Coronary artery (tissue), 2 donors: ENCODE measurements at places on chromosomes 11 and 22.

- no peak for DNase-seq
Observed at GRCh38 chr11:35675901-35676610, 13.5 kb downstream of the TRIM44 start.

DNA sequence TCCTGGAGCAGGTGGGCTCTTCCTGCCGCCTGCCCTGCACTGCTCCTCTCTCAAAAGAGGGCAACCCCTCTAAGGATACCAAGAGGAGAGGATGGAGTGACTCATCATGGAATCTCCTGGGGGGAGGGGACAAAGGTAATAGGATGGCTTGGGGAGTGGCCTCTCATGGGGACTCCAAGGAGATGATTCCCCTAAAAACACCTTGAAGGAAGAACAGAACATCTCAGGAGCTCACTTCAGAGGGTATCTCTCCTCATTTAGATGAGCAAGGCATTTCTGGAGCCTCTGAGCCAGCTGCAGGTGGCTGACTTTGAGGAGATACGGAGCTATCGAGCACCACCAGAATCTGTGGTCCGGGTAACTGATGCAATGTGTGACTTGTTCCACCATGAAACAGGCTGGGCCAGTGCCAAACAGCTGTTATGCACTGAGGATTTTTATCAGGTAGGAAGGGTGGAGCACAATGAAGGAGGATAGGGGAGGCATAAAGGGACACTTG is 40.2 kb downstream of the RRP8 start:
- no peak for DNase-seq

- no peak for DNase-seq
Observed at GRCh38 chr11:79097246-79097875, 343.5 kb downstream of the TENM4 start.

DNA sequence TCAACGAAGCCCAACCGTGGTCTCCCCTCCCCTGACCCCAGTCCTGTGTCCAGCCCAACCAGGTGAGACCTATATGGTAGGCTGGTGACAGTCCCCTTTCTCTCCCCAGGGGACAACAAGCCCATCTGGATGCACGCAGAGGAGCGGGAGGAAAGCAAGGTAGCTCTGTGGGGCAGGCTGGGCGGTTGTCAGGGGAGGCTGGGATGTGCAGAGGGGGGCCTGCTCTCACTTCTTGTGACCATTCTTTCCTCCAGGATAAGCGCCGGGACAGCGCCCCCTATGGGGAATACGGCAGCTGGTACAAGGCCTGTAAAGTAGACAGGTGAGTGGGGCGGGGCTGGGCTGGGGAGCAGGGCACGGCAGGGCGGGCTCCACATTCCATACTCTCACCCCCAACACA is 3.5 kb upstream of the RAB1B start:
- no peak for DNase-seq

GRCh38 chr11:103484545-103484944 is 375.3 kb downstream of the DYNC2H1 start:
- DNase-seq: no peak

GRCh38 chr11:75142714-75143419 is 8.0 kb upstream of the SLCO2B1 start:
- no peak for DNase-seq

DNA sequence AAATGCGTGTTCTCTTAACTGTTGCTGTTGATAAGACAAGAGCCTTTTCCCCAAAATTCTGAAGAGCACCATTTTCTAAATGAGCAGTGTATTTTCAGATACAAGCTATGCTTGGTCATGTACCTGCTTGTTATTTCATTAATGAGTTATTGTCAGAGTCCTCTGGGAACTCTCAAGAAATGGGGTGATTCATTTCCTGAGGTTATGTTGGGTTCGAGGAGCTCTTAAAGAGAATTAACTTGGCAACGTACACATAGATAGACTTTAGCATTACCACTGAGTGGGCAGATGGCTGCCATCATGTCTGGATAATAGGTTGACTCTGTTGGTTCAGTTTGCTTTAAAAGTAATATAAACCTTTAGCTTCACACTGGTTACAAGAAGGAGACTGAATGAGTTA is 87.9 kb upstream of the SORL1-AS1 start:
- DNase-seq: no peak

DNA sequence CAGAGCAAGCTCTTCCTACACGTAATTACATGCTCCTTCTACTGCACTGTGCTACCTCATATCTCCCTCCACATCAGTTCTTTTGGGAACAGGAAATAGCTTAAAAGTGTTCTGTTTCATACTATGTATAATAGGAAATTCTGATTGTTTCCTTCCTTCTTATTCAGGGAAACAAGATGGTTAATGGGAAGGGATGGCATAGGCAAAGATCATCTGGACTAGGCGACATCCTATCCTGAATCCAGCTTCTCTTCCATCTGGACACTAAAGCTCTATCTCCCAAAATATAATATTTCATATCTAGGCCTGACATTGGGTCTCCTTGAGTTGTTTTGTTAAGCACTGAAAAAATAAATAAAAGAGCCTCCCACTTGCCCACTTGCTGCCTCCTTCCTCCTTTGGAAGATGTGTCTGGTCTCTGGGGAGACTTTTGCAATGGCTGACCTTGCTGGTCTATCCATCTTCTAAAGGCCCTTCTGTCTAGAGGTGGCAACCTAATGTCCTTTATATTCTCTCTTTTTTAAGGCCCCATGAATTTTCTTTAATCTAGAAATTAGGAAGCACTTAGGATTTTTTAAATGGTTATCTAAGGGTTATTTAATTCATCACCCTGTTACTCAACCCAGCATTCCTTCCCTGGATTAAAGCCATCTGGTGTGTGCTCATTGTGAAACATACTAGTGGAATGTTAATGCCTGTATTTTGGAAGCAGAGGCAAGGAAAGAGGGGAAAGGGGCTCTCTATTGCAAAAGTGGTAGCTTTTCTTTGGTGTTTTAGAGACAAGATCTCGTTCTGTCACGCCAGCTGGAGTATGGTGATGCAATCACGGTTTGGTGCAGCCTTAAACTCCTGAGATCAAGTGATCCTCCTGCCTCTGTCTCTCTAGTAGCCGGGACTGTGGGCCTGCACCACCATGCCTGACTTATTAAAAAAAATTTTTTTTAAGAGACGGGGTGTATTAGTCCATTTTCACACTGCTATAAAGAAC is 20.6 kb downstream of the CLMP start:
- no peak for DNase-seq

GRCh38 chr11:43825217-43825816 is 55.3 kb upstream of the ALKBH3 start:
- DNase-seq: no peak

- no peak for DNase-seq
Observed at GRCh38 chr11:132790466-132790865, 741.8 kb downstream of the OPCML start.

- DNase-seq: no peak
Observed at GRCh38 chr11:20274031-20274430, 89.5 kb upstream of the HTATIP2 start.

- peak; percentile 70 for DNase-seq
Observed at GRCh38 chr11:7655253-7656217, 17.8 kb downstream of the CYB5R2 start.

DNA sequence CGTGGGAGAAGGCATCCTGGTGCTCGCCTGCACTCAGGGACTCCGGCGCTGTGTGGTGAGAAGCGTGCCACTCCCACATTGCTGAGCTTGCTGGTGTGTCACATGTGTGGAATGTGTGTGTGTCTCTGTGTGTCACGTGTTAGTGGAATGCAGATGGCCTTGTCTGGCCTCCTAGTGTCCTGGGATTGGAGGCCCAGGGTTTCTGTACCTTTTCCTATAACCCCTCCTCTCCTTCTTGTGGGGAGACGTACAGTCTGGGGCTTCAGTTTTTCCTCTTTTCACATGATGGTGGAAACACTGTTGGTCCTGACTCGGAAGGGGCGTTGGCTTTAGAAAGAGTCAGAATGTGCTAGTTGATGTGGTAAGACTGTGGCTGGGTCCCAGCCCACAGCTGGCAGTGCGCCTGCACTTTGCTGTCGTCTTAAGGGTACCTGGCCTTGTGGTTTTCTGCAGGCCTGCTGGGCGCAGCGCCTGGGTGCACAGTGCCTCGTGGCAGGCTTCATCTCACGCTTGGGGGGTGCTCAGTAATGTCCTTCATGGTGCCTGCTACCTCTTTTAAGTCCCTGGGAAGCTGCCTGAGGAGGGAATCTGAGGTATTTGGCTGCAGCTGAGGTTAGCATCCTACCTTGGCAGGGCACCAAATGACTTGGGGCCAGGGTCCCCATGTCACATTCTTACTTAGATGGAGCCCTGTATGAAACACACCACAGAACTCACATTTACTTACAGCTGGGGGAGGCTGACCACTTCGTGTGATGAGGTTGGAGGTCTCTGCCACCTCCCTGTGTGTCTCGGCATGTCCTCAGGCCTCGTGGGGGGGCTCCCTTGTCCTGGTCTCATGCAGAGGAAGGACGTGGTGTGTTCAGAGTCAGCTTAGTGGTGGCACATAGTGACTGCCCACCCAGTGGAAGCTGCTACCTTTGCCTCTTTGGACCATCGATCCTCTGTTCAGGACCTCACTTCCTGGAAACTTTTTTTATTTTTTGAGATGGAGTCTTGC is 61.9 kb downstream of the MED15 start:
- DNase-seq: peak; percentile 89

DNA sequence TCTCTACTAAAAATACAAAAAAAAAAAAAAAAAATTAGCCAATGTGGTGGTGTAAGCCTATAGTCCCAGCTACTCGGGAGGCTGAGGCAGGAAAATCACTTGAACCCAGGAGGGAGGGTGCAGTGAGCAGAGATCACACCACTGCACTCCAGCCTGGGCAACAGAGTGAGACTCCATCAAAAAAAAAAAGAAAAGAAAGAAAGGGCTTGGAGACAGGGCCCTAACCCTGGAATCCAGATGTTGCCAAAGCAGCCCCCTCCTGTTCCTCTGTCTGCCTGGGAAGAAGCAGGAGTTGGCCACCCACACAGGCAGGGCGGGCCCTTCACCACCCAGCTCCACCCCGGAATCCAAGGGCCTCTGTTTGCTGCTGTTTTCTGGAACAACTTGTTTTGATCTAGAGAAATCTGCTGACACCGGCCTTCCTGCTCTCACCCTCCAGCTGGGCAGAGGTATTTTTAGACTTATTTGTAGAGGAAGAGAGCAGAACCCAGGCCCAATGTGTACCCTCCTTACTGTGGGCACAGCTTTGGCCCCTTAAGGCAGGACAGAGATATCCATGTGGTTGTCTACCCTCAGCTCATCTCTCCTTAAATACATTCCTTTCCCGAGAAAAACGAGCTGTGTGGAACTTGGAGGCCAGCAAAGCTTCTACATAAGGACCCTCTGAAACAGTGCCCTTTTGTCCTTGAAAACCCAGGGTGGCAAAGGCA is 2.7 kb upstream of the NEAT1 start:
- peak; percentile 98 for DNase-seq

GRCh38 chr11:103832762-103833161 is 203.7 kb upstream of the DDI1 start:
- no peak for DNase-seq

DNA sequence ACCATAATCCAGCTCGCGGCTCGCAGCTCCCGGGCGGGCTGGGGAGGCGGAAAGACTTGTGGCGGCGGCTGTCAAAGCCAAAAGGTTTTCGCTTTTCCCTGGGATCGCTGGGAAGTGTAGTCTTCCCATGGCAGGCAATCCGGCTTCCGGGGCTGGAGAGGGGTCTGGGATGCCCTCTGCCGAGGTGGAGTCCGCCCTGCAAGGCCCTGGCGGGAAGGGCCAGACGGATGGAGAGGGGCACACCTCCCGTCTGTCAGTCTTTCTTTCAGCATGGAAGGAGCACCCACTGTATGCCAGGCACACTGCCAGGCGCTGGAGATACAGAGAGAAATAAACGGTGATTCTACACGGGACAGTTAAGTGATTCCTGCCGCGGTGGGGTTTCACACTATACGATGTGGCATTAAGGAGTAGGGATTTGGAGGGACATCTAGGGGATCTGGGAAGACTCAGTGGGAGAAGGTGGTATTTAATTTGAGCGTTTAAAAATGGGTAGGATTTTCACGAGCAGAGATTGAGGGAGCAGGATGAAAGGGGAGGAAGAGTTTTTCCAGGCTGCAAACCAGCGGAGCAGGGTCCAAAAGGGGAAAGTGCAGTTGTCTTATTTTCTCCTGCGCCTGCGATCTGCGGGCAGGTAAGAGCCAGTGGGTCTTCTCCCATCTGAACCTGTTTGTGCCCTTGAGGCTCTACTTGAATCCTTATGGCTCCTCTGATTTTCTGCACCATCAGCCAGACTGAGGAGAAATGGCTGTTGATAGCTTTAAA is at the start of gene BACE1:
BACE1 (minus strand) TSS at position 60 of the 765 bp plus-strand sequence. CDS start 461 bp downstream, outside the sequence.
- DNase-seq: peak; percentile 87

- no peak for DNase-seq
Observed at GRCh38 chr11:34379079-34379478, 21.3 kb upstream of the ABTB2 start.

GRCh38 chr11:47083913-47084312 is 92.8 kb downstream of the ARFGAP2 start:
- DNase-seq: no peak

DNA sequence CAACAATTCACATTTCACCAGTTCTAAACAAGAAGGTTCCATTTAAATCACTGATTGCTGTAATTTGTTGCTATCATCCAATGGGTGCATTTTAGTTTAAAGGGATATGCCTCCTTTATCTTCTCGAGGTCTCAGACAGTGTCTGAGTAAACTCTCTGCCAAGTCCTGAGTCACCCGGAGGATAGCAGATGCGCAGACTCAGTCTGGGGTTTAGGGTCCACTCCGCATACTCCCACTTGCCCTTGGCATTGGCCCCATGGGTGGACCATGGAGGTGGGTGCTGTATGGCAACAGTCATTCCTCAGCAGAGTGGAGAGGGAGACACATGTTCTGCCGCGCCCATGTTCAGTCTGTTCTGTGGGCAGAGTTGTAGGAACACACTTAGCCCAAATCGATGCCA is 65.4 kb upstream of the CRTAM start:
- DNase-seq: no peak

DNA sequence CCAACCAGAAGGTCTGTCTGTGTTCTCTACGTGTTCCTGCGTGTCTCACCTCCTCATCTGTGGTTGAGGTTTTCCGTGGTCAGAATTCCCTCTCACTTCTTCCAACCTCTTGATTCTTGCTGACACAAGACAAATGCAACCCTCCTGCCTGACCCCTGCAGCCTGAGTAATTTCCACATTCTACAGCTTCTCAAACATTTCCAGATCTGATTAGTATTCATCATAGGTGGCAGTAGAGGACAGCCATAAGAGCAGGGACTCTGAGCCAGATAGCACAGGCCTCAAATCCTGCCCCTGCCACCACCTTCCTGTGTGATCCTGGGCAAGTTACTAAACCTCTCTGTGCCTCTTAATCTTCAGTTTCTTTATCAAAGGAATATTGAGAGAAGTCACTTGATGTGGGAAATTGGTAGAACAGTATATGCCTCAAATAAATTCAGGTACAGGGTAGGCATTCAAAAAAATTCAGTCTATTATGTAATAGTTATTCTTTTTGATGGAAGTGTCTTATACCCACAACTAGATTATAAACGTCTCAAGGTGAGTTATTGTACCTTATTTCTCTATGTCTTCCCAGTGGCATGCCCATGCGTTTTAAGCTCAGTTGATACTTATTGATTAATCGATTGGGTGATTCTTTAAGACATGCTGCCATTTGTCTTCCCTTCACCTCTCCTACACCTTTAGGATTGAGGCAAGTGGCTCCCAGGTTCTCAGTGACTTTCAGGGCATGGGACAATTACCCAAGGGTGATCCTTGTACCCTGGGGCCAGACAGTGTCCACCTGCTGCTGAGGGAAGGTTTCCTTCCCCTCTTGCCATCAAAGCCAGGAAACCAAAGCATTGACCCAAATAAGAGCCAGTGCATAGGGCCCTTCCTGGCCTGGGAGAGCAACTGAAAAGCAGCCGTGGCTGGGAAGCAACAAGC is 19.6 kb downstream of the POU2AF1 start:
- DNase-seq: no peak

GRCh38 chr11:117950993-117951961 is 22.1 kb upstream of the TMPRSS13 start:
- DNase-seq: no peak

- no peak for DNase-seq
Observed at GRCh38 chr22:20117633-20118299, 740 bp upstream of the TRMT2A start.
